ENCODE measurements at places on chromosomes 11 and 22.

DNA sequence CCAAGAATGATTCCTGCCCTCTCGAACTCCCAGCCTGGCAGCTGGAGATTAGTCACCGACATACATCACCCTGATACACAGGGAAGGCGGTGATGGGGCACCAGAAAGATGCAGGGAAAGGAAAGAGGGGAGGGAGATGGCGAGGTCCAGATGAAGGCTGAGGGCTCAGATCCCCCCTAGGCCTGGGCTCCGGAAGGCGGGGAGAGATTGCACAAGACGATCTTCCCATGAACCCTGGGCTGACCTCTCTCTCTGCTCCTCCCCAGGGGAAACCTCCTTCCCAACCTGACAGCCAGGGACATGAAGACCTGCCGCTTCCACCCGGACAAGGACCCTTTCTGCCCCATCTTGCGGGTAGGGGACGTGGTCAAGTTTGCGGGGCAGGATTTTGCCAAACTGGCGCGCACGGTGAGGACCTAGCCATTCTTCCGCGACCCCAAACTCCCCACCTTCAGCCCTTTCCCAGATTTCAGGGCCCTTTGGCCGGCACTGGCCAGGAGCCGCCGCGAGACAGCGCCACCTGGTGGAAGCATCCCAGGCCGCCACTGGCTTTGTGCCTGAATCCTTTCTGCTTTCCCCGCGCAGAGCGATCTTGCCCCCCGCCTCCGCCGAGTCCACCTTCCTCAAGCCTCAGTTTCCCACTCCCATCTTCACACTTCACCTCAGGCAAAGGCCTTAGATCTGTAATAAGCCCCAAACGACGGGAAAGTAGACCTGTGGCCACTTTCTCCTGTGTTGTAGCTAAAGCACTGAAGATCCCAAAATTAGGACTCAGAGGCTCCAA is 11.5 kb downstream of the P2RX3 start:
- DNase-seq = peak; percentile 34

DNA sequence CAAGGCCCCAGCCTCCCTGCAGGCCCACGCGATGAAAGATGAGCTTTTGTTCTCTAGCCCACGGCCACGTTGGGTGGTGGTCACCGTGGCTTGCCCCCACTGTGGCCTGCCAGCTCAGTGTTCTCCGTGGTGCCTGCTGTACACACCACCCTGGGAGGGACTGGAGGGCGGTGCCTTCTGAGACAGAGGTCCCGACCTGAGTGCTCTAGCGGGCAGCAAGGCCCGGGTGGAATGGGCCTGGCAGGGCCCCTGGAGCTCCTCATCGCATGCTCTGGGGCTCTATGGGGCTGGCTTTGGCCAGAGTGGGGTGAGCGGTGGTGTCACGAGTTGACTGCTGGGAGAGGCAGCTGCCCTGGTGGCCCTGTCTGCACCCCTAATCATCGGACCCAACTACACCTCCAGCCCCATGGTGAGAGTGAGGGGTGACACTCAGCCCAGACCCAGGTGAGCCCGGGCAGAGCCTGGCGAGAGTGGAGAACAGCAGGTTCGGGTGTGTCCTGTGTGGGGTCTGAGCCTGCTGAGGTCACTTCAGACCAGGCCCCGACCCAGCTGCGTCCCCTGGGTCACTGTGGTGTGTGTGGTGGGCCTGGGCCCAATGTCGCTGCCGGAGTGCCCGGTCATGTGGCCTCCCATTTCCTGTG is 541.9 kb downstream of the TBC1D22A start:
- no peak for DNase-seq

DNA sequence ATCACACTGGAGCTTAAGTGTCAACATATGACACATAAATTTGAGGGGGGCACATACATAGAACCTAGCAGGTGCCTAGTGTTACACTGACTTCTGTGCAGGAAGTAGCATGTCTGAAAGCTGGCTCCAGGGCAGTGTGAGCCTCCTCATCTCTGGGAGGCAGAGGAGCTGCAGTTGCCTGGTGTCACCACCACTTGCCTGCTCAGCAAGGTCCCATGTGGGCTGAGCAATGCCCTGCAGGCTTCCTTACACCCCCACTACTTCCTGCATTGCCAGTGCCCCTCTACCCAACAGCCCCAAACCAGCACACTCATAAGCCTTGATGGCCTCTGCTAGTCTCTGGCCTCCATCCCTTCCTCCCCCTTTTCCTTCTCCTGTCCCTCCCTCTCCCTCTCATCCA is 165.8 kb downstream of the BUD13 start:
- no peak for DNase-seq

DNA sequence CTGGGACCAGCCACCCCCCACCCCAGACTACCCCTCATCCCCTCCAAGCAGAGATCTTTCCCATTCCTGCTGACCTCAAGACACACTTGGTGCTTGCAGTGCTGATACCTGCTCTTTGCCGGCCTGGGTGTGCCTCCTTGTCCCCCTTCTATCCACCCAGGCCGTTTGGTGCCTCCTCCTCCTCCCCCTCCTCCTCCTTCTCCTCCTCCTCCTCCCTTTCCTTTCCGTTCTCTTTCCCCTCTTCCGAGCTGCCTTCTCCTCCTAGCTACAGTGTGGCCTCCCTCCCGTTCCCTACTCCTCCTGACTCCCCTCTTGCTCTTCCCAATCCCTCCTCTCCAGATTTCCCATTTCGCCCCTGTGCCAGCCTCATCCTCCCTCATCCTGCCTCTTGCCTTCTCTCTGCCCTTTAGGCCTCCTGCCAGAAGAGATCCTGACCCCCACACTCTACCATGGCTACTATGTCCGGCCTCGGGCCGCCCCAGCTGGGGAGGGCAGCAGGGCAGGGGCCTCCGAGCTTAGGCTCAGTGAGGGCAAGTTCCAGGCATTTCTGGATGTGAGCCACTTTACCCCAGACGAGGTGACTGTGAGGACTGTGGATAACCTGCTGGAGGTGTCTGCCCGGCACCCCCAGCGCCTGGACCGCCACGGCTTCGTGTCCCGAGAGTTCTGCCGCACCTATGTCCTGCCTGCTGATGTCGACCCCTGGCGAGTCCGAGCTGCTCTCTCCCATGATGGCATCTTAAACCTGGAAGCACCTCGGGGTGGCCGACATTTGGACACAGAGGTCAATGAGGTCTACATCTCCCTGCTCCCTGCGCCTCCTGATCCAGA is 712 bp downstream of the HSPB2 start:
- no peak for DNase-seq

- no peak for DNase-seq
Measured at GRCh38 chr22:19799322-19800190, 39.0 kb downstream of the TBX1 start.

DNA sequence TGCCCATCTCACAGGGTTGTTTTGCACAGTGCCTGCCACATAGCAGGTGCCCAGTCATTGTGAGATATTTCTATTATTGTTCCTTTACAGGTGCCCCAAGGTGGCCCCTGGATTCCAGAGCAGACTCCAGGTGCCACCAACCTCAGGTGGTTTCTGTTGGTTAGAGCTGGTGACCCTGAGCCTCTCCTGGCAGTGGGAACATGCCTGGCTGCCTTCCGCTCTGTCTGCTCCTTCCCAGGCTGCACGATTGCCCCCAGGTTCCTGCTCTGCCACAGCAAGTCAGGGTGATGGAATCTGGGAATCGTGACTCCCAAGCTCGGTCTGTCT is 12.6 kb upstream of the OMP start:
- DNase-seq = no peak

DNA sequence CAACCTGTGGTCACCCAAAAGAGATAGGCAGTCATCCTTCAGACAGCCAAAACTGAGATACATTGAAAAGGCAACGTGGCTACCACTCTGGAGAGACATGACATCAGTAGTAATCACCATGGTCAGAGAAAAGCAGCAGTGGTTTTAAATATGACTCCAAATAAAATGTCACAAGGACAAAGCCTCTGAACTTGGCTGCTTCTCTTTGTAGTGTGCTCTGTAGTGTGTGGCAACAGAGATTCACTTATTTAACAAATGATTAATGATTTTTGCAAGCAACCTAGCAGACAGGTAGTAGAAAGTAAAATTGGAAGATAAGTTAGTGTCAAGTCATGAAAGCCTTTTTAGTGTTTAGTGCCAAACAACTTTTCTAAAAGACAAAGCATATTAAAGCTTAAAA is 63.5 kb downstream of the PAX6 start:
- no peak for DNase-seq

GRCh38 chr22:35582861-35583670 is 34.1 kb downstream of the MB start:
- DNase-seq = peak; percentile 29

DNA sequence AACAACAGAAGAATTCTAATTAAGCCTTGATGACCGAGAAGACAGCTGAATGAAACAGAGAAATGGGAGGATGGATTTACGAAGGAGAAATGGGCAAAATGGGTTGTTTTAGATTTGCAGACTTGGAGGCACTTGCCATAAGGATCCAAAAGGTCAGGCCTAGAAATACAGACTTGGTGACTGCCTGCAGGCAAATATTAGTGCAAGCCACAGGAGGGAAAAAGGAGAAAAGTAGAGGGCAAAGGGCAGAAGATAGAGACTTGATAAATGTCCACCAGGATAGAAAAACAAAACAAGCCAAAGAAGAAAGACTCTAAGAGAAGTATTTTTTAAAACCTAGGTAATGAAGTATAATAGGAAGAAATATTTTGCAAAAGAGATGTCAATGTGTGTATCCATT is 13.1 kb downstream of the CCDC34 start:
- no peak for DNase-seq

- DNase-seq = no peak
Measured at GRCh38 chr11:64484191-64485022, 106.6 kb upstream of the SLC22A12 start.

- DNase-seq = peak; percentile 76
Measured at GRCh38 chr11:60970369-60970774, 1.1 kb upstream of the CD6 start.

- no peak for DNase-seq
Measured at GRCh38 chr11:2265396-2265795, 5.0 kb downstream of the ASCL2 start.

- no peak for DNase-seq
Measured at GRCh38 chr22:46338636-46339035, 3.1 kb downstream of the TRMU start.

DNA sequence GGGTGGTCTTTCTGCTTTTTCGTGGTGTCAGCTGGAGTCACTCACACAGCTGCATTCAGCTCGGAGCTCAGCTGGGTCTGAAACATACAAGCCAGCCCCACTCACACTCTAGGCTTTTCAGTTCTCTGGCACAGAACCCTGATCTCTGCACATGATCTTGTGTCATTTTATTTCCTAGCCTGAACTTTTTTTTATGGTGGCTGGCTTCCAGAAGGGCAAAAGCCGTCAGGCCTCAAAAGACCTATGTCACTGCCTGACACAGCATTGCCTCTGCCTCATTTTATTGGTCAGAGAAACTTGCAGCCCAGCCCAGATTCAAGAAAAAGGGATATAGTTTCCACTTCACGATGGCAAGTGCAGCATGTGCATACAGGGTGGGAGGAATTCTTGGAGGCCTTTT is 117.8 kb downstream of the NTM start:
- DNase-seq = no peak

DNA sequence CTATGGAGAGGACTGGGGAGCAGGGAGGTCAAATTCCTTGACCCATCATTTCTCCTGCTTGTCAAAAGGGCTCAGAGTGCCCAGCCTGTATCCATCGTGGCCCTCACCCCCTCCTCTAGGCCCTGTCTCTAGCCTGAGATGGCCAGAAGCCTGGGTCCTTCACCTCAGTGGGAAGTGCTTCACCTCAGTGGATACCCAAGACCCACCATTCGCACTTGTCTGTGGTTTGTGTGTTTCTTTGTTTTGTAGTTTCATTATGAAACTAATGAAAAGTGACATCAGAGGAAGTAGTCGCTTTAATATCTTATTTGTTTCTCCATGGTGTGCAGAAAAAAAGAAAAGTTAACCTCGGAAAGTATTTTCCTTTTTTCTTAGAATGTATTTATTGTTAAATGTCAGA is 194.0 kb upstream of the CADM1 start:
- DNase-seq = no peak

DNA sequence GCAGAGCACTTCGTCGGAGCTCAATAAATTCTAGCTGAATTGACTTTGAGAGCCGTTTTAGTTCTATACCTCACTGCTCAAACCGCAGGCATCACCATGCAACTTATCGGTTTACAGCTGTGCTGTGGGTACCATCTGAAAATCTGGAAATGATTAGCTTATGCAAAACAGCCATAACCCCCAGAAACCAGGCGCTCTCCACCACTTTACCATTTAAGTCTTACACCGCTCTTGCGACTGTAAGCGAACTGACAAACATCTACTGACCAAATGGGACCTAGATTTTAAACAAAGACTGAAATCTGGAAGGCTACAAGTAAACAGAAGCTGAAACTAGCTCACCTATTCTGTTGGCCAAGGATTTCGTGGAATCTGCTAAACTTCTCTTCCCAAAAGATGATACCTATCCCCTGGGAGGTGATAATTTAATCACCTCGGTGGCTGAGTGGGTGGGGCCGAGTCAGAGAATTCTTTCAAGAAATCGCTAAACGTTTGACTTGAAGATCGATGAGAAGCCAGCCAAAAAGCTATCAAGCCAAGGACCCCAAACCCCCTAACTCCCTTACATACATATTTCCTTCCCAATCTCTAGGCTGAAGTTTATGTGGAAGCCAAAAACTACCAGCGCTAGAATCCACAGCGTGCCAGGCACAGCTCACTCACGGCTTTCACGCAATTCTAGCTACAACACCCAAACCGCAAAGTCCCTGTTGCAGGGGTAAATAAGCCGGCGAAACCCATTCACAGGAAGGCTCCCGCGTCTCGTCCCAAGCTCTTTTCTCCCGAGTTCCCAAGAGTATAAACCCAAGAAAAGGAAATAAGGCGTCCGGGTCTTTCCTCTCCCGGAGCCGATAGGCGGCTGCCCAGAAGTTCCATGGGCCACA is 644 bp downstream of the SPTY2D1 start:
- no peak for DNase-seq

DNA sequence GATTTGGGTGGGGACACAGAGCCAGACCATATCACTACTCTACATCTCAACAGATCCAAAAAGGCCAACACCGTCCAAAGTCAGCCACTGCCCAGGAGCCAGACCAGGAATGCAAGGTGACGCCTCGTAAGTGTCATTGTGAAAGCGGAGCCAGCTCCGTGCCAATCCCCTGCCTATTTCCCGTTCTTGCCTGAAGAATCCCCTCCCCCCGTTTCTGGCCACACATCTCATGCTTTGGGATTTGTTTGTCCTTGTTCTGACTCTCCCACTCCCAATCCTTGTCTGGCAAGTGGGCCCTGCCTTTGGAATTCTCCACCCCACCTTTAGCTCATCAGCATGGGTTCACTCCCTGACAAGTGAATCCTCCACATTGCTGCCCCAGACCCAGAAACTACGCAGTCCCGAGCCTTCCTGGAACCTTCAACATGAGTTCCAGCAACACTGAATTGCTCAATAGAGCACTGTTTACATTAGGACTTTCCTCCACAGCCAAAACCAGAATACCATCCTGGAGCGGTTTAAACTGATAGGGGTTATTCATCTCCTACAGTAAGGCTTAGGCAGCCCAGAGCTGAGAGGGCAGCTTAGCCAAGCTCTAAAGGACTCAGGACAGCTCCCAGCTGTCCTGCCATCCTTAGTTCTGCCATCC is 6.0 kb upstream of the SLC35C1 start:
- no peak for DNase-seq
